ENCODE measurements at places on chromosomes 2 and 18.

- DNase-seq = no peak
Measured at GRCh38 chr2:96821113-96821675, 5.1 kb downstream of the CNNM3 start.

- DNase-seq = no peak
Measured at GRCh38 chr2:108148555-108148954, 91.2 kb upstream of the SULT1C3 start.

DNA sequence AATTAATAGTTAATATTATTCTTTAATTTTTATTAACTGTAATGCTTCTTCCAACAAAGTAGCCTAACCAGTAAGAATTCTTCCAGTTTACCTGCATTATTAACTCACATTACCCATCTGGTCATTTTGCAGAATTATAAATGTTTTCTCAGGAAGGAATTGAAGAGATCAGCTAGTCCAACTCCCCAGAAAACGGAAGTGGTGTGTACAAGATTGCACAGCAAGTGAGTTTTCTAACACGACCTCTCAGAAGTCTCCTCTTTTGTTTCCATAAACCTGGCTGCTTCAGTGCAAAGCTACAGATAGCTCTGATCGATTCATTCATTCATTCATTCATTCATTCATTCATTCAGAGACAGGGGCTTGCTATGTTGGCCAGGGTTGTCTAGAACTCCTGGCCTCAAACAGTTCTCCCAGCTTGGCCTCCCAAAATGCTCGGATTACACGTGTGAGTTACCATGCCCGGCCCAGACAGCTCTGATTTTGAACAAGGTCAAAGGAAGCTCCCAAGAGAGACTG lies 128.8 kb upstream of the REV1 start:
- DNase-seq = no peak

- DNase-seq = no peak
Measured at GRCh38 chr18:61982475-61982874, 89.7 kb upstream of the RNF152 start.

DNA sequence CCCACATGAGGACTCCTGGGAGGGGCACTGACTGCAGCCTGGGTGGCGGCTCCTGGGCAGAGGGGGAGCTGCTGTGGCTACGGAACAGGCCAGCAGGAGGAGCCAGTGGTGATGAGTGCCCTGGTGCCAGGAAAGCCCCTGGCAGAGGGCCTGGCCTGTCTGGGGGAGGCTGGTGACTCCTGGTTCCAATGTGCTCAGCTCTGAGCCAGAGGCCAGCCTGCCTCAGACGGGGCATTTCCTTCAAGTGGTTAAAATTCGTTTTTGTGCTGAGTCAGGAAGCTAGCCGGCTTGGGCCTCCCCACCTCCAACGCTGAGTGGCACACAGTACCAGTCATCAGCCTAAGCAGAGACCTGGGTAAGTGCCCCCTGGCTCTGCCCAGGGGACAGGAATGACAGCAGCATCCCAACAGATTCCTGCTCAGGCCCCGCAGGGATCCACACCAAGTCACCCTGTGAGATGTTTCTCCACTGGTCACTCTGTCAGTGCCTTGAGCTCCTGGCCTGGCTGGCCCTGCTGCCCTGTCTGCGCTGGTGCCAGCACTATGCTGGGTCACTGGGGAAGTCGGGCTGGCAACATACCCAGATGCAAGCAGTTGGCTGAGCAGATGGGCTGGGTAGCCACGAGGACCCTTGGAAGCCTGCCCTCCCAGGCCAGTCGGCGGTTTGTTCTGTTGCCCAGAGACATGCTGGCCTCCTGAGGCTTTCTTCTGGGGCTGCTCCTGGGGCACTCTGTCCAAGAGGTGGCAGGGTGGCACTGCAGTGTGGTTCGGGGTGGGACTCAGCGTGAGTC lies 7.1 kb upstream of the KLF11 start:
- peak; percentile 42 for DNase-seq

GRCh38 chr18:48219810-48220499 lies 189.2 kb downstream of the ZBTB7C start:
- DNase-seq = no peak

DNA sequence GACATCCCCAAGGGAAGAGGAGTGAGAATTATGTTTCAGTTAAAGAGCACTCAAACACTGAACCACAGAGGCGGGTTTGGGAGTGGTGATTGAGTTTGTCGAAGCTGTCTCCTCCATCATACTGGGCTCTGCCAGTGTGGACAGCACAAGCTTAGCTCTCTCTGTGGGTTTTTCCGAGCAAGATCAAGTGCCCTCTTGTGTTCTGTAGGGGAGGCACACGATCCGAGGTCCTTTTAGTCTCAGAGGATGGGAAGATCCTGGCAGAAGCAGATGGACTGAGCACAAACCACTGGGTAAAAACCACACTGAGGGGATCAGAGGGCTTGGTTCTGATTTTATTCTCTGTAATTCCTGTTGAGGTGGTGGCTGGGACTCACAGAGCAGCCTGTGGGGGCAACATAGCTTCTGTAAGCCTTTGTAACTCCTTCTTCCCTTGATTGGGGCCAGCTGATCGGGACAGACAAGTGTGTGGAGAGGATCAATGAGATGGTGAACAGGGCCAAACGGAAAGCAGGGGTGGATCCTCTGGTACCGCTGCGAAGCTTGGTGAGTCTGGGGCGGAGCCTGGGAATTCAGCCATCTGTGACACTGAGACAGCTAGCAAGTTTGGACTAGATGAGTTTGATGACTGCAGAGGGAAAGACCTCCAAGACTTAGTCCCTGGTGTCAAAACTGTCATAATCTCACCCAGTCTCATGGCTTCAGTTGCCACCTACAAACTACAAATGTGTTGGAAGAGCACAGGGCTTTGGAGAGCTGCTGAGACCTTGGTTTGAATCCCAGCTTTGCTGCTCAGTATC lies 2.0 kb downstream of the NAGK start:
- DNase-seq = peak; percentile 43

- no peak for DNase-seq
Measured at GRCh38 chr2:16554060-16554583, 111.5 kb downstream of the CYRIA start.

DNA sequence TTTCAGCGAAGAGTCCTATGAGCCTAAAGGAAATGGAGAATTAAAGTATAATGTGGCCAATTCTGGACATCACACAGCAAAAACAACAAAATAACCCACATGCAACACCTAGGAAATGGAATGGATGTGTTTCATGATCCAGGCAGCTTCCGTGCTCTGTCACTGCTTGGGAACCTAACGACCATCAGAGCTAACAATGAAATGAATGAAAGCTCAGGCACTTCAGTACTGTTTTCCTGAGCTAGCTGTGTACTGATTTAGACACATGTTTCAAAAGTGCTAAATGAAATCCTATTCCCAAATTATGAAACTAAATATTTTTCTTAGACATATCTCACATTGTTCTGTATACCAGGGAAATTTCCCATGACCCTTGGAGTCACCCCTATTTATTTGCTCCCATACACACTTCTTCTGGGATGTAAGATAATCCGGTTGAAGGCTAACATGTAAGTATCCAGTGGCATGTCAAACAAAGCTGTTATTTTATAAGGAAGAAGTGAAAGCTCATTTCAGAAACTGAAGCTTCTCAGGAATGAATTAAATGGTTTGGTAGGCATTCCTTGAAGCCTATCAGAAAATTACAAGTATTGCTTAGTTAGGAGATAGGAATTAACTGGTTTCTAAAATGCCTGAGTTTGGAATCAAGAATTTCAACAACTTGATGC lies 108.5 kb upstream of the RND3 start:
- no peak for DNase-seq

DNA sequence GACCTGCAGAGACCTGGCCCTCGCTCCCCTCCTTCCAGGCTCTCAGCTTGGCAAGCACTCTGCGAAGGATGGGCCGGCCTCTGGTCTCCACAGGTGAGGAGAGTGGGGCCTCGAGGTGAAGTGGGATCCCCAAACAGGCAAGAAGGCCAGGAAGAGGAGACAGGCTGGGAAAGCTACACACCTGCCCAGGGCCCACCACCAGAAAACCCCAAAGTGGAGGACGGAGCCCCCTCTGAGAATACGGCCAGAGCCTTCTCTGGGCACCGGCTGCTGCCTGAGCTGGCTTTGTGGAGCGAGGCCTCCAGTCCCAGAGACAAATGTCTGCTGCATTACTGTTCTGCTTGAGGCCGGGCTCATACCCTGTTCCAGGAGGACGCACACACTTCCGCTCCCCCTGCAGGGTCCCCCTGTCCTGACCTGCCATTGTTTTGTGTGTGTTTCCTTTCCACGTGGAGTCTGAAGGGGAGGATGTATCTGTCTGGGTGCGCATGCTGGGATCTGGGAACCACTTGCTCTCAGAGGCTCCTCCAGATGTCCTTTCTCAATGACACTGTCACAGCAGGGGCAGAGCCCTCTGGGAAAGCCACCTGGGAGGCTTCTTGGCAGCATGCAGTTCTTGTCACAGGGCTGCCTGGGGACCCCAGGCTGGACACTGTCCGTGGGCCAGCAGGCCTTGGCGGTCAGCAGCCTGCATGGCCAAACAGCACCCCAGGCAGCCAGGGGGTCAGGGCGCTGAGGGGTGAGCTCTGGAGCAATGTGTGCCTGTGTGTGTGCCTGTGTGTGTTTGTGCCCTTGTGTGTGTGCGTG lies 20.8 kb downstream of the KCNF1 start:
- no peak for DNase-seq

DNA sequence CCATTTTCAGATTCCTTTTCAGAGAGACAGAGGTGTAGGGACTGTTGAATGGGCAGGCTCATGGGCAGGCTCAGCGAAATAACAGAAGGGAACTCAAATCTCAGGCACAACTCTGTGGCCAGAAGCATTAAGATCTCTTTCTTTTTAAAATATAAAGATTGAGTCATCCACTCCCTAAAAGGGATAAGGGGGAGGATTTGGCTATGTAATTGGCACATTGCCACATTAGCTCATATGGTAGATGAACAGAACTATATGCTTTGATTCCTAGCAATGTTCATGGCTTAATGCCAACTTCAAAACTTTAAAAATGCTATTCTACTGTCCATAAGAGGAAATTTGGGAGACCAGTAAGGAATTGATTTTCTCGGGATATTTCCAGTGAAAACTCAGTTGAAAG lies 53.8 kb upstream of the SLC5A7 start:
- DNase-seq = no peak

- DNase-seq = no peak
Measured at GRCh38 chr2:50415392-50415791, 616.5 kb downstream of the NRXN1 start.

DNA sequence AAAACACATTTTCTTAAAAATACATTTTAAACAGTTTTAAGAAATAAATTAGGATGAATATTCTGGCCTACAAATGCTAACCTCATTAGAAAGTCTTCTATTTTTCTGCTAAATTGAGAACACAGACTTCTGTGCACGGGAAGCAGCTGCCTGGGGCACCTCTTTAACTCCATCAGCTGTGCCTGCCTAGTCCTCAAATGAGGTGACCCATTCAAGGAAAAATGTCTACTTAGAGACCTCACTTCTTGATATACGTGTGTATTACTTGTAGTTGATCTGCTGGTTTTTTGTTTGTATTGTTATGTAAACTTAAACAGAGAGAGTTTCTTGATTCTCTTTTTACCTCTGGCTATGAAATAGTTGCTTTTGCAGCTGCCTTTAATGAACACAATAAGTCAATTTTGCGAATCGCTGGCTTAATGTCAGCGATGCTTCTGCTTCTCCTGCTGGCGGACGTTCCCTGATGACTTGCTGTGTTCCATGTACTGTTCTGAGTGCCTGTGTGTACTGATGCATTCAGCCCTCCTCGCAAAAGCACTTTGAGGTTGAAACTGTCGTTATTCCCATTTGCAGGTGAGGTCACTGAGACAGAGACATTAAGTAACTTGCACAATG lies 88.7 kb upstream of the TXNDC2 start:
- DNase-seq = no peak

GRCh38 chr2:24456599-24457556 lies 34.2 kb upstream of the NCOA1 start:
- no peak for DNase-seq

DNA sequence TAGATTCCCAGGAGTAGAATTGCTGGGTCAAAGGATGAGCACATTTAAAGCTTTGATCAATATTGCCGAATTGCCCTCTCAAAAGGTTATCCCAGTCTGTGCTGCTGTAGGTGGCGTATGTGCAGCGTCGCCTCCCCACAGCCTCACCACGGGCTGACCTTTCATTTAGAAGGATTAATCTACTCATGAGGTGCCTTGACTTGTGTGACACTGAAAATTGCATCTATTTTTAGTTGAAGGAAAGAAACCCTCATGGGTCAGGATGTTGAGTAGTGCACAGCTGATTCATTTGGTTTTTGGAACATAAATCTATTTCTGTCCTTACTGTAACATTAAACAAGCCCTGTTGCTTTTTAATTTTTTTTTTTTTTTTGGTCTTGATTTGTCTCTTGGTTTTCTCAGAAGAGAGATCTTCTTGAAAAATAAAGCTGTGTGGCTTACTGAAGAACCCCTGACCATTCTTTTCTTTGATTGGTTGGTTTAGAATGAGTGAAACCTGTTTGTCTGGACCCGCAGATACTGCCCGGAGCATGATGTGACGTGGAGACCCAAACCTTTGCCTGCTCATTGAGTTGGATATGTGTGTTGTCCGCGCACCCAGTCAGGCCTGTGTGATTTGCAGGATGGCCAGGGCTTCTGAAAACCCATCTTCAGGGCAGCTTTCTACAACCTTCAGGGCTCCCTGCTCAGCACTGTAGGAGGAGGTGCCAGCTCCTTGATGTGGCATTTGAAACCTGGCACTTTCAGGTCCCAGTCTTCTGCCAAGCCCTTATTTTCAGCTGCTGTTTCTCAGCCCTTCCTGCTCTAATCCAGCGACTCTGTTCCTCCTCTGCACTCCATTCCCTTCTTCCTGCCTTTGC lies 61.0 kb downstream of the LPIN1 start:
- DNase-seq = no peak

DNA sequence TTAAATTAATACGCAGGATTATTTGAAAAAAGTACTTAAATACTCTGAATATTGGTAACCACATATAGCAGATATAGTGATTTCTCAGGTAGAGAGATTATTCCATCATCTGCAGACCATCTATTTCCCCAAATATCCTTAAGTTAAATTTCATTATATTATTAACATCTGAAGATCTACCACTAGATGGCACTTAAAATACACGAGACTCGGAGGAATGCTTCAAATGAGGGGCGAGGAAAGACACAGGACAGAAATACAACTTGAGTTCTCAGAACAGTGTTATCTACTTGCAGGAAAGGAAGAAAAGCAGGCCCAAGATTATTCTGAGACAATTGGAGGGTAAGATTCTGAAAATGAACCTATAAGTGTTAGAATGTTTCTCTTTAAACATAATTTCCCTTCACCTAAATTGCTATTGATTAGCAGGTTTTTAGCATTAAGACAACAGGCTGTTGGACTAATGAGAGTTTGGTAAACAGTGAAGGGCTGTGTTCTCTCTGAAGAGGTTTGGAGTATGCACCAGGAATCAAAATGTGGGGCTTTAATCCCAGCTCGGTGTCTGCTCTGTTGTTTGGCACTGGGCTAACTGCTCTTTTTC lies 76.9 kb upstream of the GCFC2 start:
- DNase-seq = peak; percentile 72

- no peak for DNase-seq
Measured at GRCh38 chr2:239318151-239318611, 82.6 kb downstream of the HDAC4 start.

Data from neural progenitor cell (in vitro differentiated cells).